ENCODE measurements at places on chromosomes 5 and 9. TPM values are rescaled to one million over a fixed set of nuclear protein-coding genes. Genes with fewer than 3 reads are reported as not detected.

NUTM2F gene
- not detected for total RNA-seq

IFNA2 gene
- total RNA-seq: not detected

PRELID2 gene
- 19.7 TPM for total RNA-seq

ZNF483 gene
- 45.7 TPM for total RNA-seq

CDH9 gene
- 14.7 TPM for total RNA-seq

RANBP3L gene
- 3.8 TPM for total RNA-seq

SKP2 gene
- total RNA-seq: 21.0 TPM

DDX4 gene
- 0.31 TPM for total RNA-seq

DAB2IP gene
- total RNA-seq: 21.9 TPM

DOK3 gene
- total RNA-seq: 9.1 TPM

FOXD4L4 gene
- total RNA-seq: 1.6 TPM

PCDHGA12 gene
- total RNA-seq: 26.9 TPM

FOXD1 gene
- total RNA-seq: 0.31 TPM

OR13F1 gene
- not detected for total RNA-seq

FOXD4 gene
- 0.31 TPM for total RNA-seq

MYO10 gene
- 46.6 TPM for total RNA-seq

KCNN2 gene
- 19.1 TPM for total RNA-seq

FLT4 gene
- total RNA-seq: 3.1 TPM

ZNF883 gene
- total RNA-seq: 75.4 TPM

STXBP1 gene
- 165 TPM for total RNA-seq

KIAA0825 gene
- total RNA-seq: 44.8 TPM

STPG3 gene
- total RNA-seq: not detected

SPATA31A1 gene
- not detected for total RNA-seq

TESK1 gene
- total RNA-seq: 19.1 TPM

CARD19 gene
- 17.5 TPM for total RNA-seq

TICAM2 gene
- 0.31 TPM for total RNA-seq

TBC1D9B gene
- 75.1 TPM for total RNA-seq

SLC25A2 gene
- 0.63 TPM for total RNA-seq

CLINT1 gene
- 61.7 TPM for total RNA-seq

LRRC26 gene
- 0.31 TPM for total RNA-seq

PPP6C gene
- 21.6 TPM for total RNA-seq

ADCY2 gene
- total RNA-seq: 23.2 TPM

ARL14EPL gene
- total RNA-seq: not detected

RNF208 gene
- 1.9 TPM for total RNA-seq

C9orf153 gene
- 1.3 TPM for total RNA-seq

PCDHB13 gene
- total RNA-seq: 29.7 TPM

LMBRD2 gene
- 66.0 TPM for total RNA-seq

BDP1 gene
- total RNA-seq: 132 TPM

WNT8A gene
- total RNA-seq: not detected

FOXD4L5 gene
- total RNA-seq: 0.31 TPM

IL5 gene
- not detected for total RNA-seq

IRX1 gene
- not detected for total RNA-seq

MYMK gene
- total RNA-seq: not detected

ANKRD31 gene
- 0.94 TPM for total RNA-seq

CARD6 gene
- 0.63 TPM for total RNA-seq

AMBP gene
- total RNA-seq: not detected

SLC6A19 gene
- total RNA-seq: not detected

STK32A gene
- total RNA-seq: 7.8 TPM

NME5 gene
- total RNA-seq: 8.8 TPM

HARS1 gene
- total RNA-seq: 89.5 TPM

RASA1 gene
- 81.4 TPM for total RNA-seq

ABHD17B gene
- total RNA-seq: 71.7 TPM

PCDHGA5 gene
- 17.8 TPM for total RNA-seq

BNC2 gene
- total RNA-seq: 0.31 TPM

IL17B gene
- total RNA-seq: not detected

All from parietal lobe (tissue), 2 donors.